ENCODE measurements at places on chromosomes 16 and 17.
A peak's percentile ranks its signal among the peaks of the same experiment; 100 is the strongest.

DNA sequence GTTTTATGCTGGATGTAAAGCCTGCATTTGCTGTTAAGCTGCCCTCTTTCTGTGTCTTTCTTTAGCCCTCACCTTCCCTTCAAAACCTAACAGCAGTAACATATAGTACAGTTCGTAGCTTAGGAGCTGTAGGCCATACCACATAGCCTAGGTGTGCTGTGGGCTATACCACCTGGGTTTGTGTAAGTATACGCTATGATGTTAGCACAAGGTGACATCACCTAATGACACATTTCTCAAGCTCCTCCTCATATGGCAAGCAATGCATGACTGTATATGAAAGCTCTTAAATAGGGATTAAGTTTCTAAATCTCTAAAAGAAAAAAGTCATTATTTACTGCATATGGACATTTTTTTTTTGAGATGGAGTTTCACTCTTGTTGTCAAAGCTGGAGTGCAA, 57.8 kb upstream of the TMEM97 start:
- DNase-seq = no peak

DNA sequence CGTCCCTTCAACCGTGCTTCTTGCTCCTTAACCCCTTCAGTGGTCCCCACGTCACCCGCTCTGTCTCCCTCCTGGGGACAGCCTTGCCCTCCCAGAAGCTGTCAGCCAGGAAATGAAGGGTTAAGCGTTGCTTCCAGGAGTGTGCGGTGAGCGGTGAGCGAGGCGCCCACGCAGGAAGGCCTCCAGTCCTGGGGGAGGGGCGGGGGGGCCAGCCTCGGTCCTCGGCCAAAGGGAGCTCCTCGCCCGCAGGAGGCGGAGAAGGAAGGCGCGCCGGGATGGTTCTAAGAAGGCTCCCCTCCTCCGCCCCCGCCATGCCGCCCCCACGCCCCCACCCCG, 2.3 kb downstream of the RBFOX3 start:
- DNase-seq = no peak

GRCh38 chr17:79842656-79843473, 3.6 kb upstream of the CBX4 start:
- DNase-seq = no peak

DNA sequence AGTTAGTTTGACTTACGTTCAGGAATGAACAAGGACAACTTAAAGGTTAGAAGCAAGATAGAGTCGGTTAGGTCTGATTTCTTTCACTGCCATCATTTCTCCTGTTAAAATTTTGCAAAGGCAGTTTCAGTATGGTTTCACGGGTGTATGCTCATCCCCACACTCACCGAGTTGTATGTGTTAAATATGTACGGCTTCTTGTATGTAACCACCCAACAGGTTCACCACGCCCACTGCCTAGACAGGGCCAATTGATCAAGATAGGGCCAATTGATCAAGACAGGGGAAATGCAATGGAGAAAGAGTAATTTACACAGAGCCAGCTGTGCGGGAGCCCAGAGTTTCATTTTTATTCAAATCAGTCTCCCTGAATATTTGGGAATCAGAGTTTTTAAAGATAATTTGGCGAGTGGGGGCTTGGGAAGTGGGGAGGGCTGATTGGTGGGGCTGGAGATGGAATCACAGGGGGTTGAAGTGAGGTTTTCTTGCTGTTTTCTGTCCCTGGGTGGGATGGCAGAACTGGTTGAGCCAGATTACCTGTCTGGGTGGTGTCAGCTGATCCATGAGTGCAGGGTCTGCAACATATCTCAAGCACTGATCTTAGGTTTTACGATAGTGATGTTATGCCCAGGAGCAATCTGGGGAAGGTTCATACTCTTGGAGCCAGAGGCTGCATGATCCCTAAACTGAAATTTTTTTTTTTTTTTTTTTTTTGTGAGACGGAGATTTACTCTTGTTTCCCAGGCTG, 62.4 kb upstream of the PLCG2 start:
- DNase-seq = no peak

- DNase-seq = no peak
Observed at GRCh38 chr16:46839986-46840443, 9.0 kb upstream of the C16orf87 start.

GRCh38 chr16:64705443-64705842, 416.4 kb downstream of the CDH11 start:
- no peak for DNase-seq

DNA sequence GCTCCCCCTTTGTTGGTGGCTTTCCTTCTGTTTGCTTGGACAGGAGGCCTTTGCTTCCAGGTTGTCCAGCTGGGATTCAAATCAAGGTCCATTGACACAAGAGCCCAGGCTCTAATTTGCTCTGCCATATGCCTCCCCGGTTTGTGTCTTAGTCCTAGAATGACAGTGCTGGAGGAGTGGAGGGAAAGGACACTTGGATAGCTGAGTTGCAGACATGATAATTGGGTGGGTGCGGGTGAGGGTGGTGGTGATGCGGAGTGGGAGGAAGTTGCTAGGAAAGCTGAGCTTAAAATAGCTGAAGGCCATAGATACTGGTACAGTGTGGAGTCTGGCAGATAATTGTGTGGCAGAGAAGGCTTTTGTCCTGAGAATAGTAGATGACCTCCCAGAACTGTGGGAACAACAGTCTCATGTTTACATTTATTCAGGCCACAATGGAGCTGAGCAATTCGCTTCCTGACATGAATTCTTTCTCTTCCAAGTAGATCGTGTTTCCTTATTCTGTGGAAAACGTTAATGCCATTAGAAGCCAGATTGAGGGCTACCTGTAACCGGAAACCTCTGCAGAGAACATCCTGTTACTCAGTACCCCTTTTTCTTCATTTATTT, 23.8 kb downstream of the SEC14L1 start:
- DNase-seq = no peak

GRCh38 chr16:83779886-83780285, 27.9 kb upstream of the HSBP1 start:
- no peak for DNase-seq

DNA sequence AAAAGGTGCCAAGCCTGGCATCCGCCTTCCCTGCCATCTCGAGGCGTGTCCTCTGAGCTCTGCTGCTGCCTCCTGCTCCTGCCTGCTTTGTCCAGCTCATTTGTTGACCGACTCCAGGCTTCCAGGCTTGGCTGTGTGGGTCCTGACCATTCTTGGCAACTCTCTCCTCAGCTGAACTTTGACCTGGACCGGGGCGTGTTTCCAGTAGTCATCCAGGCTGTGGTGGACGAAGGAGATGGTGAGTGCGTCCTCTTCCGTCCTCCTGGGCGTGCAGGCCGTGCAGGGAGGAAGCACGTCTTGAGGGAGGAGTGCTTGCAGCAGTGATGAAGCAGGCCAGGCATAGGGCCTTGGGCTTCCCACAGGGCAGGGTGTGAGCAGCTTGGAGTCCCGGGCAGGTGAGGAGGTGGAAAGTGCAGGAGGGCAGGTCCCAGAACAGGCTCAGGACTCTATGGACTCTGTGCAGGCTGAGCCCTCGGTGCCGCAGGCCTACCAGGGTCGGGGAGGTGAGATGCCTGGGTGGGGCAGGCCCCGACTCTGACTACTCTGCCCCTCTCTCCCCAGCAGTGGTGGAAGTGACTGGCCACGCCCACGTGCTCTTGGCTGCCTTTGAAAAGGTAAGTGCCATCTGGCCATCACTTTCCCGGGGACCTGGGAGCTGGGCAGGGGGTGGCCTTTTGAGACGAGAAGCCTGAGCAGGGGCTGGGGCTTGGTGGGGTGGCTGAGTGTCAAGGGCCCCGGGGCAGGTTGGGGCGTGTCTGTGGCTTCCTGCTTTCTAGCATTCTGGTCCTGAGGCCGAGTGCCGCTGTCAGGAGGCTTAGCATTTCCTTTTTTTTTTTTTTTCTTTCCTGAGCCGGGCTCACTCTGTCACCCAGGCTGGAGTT, 28.6 kb upstream of the NUDT16L1 start:
- peak; percentile 79 for DNase-seq

GRCh38 chr16:51326131-51326856, 175.2 kb upstream of the SALL1 start:
- DNase-seq = no peak

GRCh38 chr17:8904686-8905085, 37.2 kb upstream of the PIK3R6 start:
- DNase-seq = no peak

DNA sequence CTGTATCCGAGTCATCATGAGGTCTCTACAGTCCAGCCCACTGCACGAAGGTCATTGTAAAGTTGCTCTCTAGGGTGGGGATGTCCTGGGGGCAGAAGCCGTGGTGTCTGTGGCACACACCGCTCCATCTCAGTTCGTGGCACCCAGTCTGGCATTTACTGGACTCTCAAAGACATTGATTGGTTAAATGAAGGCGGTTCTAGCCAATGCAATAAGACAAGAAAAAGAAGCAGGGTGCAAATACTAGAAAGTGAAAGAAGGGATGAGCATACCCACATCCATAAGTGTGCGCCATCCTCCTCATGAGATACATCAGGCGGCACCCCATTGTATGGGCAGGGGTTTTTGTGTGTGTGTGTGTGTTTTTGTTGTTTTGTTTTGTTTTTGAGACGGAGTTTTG, 10.7 kb upstream of the ATP2A3 start:
- no peak for DNase-seq

GRCh38 chr17:79784353-79785016, 6.5 kb downstream of the CBX2 start:
- DNase-seq = no peak

DNA sequence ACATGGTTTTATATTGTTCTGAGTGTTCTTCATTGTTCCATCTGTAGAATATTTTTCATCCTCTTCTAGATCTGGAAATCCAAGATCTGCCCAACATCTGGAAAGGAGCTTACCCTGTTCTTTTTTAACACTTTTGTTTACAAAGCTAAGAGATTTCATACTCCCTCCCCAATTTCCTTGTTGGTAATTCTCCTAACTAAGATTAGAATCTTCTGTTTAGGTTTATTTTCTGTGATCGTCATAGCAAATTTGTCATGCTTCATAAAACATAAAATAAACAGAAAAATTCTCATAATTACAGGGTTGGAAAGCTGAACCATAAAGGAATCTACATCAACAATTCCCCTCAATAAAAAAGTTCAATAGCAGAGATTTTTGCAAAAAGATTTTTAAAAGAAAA, 580.3 kb upstream of the CA10 start:
- no peak for DNase-seq

GRCh38 chr17:13575922-13576419, 25.8 kb downstream of the HS3ST3A1 start:
- DNase-seq = no peak

GRCh38 chr16:89277641-89278341, 60.3 kb downstream of the ZNF778 start:
- no peak for DNase-seq

DNA sequence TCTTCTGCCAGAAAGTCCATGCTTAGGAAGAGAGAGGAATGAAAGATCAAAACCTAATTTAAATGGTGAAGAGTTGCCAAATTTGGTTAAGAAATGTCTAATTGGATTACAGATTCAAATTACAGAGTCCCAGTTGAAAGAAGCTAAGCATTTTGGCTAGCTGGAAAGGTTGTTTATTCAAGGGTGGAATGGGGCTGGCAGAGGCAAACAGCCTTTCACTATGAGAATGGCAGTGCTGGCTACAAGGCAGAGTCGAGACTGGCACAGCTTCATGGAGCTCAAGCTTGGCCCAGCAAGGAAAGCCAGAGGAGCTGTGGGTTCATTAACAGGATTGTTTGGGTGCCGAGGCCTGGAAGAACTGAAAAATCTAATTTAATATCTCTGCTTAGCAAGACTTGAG, 13.6 kb downstream of the MAP3K3 start:
- no peak for DNase-seq

- DNase-seq = no peak
Observed at GRCh38 chr16:17412221-17412620, 58.5 kb downstream of the XYLT1 start.

DNA sequence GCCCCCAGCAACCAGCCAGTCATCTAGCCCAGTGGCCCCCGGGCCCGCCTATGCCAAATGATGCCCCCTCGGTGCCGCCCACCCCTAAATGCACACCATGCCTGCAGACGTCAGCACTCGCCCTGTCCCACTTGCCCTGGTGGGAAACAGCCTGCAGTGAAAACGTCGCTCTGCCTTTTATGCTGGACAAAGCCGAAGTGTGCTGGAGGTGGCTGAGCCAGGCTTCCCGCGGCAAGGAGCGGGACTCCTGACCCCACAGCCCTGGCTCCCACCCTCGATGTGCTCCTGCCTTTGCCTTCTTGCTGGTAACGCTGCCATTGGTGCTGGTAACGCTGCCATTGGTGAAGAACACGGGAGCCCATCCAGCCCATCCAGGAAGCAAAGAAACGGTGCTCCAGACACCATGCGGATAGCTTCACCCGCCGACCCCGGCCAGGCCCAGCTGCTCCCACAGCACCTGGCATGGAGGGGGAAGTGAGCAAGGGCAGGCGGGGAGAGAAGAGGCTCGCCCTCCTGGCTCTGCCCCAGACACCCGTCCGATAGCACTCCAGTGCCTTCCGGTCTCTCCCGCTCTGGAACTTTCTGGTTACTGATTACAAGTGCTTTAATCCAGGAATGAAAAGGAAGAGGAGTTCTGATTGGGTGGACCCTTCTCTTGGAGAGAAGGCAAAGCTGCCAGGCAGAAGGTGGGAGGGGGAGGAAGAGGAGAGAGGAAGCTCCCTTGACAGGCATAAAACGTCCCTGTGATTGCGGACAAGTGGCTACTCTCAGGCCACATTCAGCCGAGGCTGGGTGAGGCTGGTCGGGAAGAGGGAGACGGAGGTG, 4.0 kb upstream of the BAIAP2 start:
- peak; percentile 57 for DNase-seq

- DNase-seq = no peak
Observed at GRCh38 chr16:28823291-28823872, 583 bp downstream of the ATXN2L start.

GRCh38 chr16:3857189-3858043, 23.1 kb downstream of the CREBBP start:
- DNase-seq = no peak

All from sciatic nerve (tissue), 2 donors.